ENCODE measurements at places on chromosomes 3 and 15.

GRCh38 chr3:56251343-56251945, 216.8 kb downstream of the ERC2 start:
- DNase-seq = peak; percentile 38

- no peak for DNase-seq
These were observed 14.7 kb downstream of the IL16 start for GRCh38 chr15:81211376-81211775.

- DNase-seq = no peak
These were observed 51.6 kb upstream of the TCF12 start for GRCh38 chr15:56866803-56867202.

- DNase-seq = no peak
These were observed 172.4 kb downstream of the CHST2 start for GRCh38 chr3:143291836-143292447.

DNA sequence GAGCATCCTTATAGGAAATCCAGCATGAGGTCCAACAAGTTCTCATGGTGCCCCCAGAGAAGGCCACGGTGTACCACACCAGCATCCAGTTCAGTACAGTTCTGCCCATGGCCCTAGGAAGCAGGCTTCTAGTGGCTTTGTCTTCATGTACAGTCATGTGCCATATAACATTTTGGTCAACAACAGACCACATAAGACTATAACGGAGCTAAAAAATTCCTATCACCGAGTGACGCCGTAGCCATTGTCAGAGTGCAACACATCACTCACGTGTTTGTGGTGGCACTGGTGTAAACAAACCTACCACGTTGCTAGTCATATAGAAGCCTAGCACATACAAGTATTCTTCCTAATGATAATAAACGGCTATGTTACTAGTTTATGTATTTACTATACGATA, 209.0 kb downstream of the ARRDC4 start:
- DNase-seq = no peak

DNA sequence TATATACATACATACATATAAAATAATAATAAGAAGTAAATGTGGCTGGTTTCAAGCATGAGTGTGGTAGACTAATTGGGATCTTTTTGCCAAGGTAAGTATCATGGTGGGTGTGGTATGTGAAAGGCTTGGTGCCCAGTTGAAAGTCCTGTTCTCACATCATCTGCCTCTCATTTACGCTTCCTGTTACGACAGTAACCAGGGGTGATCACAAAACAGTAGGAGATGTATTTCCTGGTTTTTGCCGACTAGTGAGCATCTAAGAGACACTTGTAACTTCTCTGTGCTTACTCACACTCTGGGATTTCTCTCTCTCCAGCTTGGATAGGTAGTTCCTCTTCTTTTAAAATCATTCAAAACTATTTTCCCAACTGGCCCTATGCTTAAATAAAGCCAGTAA, 1028.3 kb upstream of the NR2F2 start:
- no peak for DNase-seq

DNA sequence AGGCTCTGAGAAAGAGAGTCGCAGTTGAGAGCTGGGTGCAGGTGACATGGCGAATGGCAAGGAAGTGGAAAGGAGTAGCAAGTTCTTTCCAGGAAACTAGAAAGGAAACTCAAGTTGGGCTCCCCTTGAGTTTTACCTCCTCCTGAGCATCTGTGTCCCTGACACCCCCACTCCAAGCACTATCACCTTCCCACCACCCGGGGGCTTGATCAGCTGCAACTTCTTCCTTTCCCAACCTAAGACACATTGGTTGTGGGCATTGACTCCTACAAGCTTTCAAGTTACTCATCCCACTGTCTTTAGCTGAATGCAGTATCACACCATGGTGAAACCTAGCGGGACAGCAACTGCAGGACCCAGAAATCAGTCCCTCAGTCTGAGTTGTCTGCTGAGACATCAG, 256.6 kb upstream of the NR2F2 start:
- no peak for DNase-seq

GRCh38 chr15:43751885-43752284, 5.6 kb downstream of the PDIA3 start:
- no peak for DNase-seq

DNA sequence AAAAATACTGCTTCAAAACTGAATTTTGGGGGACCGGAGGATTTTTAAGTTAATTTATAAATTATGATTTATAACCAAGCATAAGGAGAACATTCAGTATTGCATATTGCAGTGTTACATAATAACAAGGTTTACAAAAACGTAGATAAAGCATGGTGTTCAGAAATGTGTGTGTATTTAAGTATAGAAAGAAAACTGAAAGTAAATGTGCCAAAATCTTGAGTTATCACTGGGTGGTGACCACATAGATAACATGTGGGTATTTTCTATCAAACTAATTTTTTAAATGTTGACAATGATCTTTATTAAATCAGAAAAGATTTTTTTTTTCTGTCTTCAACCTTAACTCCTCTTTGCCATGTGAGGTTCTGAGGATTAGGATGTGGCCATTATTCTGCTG, 32.6 kb downstream of the EIF2AK4 start:
- DNase-seq = no peak

- no peak for DNase-seq
These were observed 124.3 kb downstream of the TMEM266 start for GRCh38 chr15:76183930-76184649.

DNA sequence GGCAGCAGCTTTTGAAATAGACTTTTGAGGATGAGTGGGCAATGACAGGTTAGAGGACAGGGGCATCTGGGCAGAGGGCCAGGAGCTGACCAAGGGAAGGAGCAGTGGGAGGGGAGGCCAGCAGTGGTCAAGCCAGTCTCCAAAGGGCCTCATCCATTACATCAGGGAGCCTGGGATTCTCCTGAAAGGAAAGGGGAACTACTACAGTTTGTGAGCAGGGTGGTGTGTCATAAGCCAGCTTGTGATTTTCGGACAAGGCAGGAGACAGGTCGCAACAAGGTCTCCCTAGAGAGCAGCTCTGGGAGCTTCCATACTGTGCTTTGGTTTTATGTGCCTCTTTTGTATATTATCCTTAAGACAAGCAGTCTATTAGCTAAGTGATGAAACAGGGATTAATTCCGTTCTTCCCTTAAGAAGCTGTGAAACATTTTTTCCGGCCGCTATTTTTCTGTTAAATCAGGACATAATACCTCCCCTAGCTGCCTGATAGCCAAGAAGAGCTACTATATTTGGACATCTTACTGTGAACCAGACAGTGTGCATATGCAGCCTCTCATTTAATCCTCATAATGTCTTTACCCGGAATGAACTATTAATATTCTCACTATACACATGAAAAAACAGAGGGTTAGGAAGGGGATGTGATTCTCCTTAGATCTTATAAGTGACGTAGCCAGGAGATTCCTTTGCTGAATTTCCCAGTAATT, 46.4 kb downstream of the C2CD4B start:
- no peak for DNase-seq

- DNase-seq = no peak
These were observed 29.4 kb downstream of the ULK4 start for GRCh38 chr3:41932464-41932863.

GRCh38 chr3:56113231-56113630, 355.0 kb downstream of the ERC2 start:
- DNase-seq = no peak
